ENCODE measurements at places on chromosomes 3 and 15. TPM values are rescaled to one million over a fixed set of nuclear protein-coding genes. Genes with fewer than 3 reads are reported as not detected.

The ZDHHC19 gene
- not detected for total RNA-seq

The OR5K3 gene
- not detected for total RNA-seq

The POMGNT2 gene
- 9.0 TPM for total RNA-seq

- no peaks in the 10 kb centered on the region for H3K36me3 ChIP-seq
- H3K4me1 ChIP-seq, result peaks cover 9% of the 10 kb centered on the region
- H3K27ac ChIP-seq, result no peak overlapping the region
- peaks cover 10% of the 10 kb centered on the region for H3K27me3 ChIP-seq
- DNase-seq, result no peak
These were observed 156.6 kb downstream of the RPLP1 start for GRCh38 chr15:69609176-69609575.

DNA sequence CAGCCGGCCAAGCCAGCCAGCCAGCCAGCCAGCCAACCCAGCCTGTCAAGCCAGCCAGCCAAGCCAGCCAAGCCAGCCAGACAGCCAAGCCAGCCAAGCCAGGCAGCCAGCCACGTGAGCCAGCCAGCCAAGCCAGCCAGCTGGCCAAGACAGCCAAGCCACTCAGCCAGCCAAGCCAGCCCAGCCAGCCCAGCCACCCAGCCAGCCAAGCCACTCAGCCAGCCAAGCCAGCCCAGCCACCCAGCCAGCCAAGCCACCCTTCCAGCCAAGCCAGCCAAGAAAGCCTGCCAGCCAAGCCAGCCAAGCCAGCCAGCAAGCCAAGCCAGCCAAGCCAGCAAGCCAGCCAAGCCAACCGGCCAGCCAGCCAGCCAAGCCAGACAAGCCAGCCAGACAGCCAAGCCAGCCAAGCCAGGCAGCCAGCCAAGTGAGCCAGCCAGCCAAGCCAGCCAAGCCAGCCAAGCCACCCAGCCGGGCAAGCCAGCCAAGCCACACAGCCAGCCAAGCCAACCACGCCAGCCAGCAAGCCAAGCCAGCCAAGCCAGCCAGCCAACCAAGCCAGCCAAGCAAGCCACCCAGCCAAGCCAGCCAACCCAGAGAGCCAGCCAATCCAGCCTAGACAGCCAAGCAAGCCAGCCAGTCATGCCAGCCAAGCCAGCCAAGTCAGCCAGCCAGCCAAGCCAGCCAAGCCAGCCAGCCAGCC is 199.5 kb downstream of the GOLGA6L6 start:
- DNase-seq, result peak; percentile 54
- no peak overlapping the region for H3K4me3 ChIP-seq
- H3K4me1 ChIP-seq, result no peaks in the 10 kb centered on the region
- no peak overlapping the region for H3K27ac ChIP-seq

DNA sequence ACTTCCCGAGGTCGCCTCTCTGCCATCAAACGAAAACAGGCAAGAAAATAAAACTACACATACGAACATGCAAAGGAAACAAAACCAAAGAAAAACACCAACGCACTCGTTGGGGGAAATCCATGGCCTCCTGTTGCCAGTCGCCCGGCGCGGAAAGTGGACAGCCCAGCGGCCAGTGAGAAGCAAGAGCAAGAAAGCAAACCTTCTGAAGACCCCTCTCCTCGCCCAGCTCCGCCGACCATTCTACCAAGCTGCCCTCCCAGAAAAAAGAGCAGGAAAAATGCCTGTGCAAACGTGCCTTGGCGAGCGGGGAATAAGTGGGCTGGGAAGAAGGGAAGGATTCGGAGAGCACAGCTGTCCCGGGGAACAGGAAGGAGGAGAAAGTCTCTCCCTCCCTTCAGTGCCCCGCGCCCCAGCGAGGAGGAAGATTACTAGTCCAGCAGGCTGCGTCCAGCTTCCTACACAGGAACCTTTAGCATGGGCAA is 802 bp upstream of the NECTIN3 start:
- peak overlapping the region; percentile 65 for H3K27ac ChIP-seq
- no peaks in the 10 kb centered on the region for H3K36me3 ChIP-seq

All from activated CD8-positive, alpha-beta memory T cell treated with anti-CD3 and anti-CD28 coated beads, Interleukin-2, amount 10 ng/mL, durations not matched to agents 7 days and 5 days (primary cell).